Activated T-helper 1 cell treated with Interleukin-2 at 50 U/mL for 16 hours (primary cell): ENCODE measurements at places on chromosomes 5 and 9.
A peak's percentile ranks its signal among the peaks of the same experiment; 100 is the strongest.

- DNase-seq, result peak; percentile 56
Measured at GRCh38 chr5:132103332-132103951, 29.9 kb downstream of the CSF2 start.

DNA sequence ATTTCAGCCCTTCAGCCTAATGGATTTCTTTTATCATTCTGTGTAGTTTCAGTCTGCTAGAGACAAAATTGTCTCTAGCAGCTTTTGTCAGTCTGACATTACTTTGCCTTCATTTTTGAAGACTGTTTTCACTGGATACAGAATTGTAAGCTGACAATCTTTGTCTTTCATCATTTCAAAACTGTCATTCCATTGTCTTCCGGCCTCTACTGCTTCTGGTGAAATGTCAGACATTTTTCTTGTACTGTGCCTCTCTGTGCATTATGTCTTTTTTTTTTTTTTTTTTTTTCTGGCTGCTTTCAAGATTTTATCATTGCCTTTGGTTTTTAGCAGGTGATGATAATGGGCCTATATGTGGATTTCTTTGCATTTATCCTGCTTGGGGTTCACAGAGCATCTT, 51.3 kb upstream of the ZNF169 start:
- no peak for DNase-seq

DNA sequence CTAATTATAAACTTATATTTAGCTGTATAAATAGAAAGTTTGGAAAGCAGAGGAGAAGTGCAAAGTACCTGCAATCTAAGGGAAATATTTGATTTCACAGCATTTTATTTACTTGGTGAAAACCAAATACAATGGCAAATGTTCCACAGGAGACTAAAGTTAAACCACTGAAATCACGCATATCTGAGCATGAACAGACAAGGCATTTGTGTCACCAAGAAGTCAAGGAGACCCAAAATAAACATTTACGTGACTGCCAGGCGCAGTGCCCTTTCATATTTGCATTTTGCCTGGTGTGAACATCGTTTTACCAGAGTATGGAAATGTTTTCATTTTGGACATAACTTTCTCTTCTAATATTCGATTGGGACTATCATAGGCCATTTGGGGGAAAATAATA, 20.6 kb downstream of the UGCG start:
- no peak for DNase-seq

GRCh38 chr9:78213712-78214111, 22.2 kb upstream of the CEP78 start:
- no peak for DNase-seq

GRCh38 chr5:122368510-122369251, 56.6 kb downstream of the SNCAIP start:
- DNase-seq, result no peak

- DNase-seq, result no peak
Measured at GRCh38 chr5:38284384-38284783, 26.0 kb downstream of the EGFLAM start.

- DNase-seq, result no peak
Measured at GRCh38 chr9:127491516-127491915, 40.2 kb downstream of the LRSAM1 start.

DNA sequence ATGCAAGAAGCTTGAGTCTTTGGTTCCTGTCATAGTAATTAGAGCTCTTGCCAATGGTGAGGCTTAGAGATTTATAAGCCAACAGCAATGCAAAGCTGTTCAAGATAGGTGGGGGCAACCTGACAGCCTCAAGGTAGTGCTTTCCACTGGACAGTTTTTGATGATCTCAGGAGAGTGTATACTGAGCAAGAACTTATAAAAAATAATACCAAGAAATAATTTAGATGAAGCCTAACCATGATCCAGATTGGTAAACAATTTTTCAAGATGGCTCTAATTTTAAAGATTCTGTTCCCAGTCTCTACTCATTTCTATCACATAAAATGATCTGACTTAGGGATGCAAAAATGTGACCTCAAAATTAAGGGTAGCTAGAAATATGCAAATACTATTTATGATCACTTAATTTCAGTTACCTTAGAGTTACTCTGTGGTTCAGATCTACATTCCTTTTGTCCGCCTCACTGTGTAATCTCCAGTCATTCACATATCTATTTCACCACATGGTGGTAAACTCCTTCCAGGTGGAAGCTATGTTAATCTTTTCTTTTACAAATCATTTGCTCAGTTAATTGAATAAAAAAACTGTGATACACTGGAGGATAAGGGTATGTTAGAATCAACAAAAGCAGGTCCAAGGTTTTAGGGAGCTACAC, 1228.0 kb upstream of the C9orf72 start:
- DNase-seq, result no peak

- no peak for DNase-seq
Measured at GRCh38 chr5:106080535-106080934, 1590.2 kb downstream of the EFNA5 start.

GRCh38 chr5:52041842-52042241, 658.6 kb downstream of the ISL1 start:
- DNase-seq, result no peak

- DNase-seq, result no peak
Measured at GRCh38 chr9:128150594-128151308, 1.5 kb downstream of the LCN2 start.

GRCh38 chr5:135642934-135643333, 64.1 kb upstream of the CXCL14 start:
- DNase-seq, result no peak

DNA sequence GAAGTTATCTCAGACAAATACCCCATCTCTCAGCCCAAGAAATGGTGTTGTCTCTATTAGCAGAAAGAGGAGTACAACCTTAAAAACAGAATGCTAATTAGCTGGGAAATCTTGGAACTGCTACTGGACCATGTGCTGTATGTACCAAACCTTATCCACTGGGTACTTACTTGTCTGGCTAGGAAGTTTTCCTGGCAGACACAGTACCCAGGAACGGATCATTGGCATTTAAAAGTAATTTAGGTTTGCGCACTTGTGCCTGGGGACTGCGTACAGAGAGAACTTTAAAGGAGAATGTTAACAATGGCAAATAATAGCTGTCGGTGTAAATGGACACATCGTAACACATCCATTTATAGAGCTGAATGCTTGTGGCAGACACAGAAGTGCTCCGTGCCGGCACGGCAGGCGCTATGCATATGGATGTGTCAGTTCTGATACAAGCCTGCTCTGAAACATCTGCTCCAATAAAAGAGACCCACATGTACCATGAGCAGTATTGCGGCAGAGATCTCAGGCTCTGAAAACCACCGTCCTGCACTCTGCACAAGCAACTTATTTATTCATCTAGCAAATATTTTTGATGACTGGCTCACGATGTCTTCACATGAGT, 290.6 kb upstream of the PANK3 start:
- DNase-seq, result no peak

DNA sequence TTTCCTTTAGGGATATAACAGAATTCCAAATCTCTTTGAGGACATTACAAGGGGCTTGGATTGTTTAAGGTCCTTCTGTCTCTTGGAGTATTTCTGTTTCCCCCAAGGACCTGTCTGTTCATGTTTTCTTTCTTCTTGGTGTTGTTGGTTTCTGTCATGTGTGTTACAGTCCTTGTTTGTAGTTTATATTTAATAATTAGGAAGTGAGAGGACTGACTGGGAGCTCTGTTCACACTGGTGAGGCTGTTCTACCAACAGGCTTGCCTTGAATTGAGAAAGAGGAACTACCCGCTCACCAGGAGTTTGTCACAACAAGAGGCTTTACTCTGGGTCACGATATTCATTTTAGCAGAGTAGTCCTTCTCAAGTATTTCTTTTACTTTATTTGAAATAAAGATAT, 119.2 kb upstream of the SV2C start:
- no peak for DNase-seq

DNA sequence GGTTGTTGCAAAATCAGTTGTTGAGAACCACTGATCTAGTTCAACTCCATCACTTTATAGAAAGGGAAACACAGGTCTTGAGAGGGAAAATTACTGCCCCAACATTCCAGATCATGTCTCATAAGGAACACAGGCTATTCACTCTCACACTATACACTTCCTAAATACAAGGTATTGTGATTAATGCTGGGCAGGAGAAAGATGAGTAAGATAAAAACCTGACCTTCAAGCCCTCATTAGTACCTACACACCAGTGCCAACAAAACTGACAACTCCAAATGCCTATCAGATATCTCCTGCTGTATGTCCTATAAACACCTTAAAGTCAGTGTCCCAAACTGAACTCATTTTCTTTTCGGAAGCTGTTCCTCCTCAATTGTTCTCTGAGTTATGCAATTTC, 8.2 kb downstream of the GNE start:
- DNase-seq, result no peak

GRCh38 chr5:170178814-170179213, 54.0 kb upstream of the C5orf58 start:
- DNase-seq, result no peak

- DNase-seq, result no peak
Measured at GRCh38 chr5:160347448-160347847, 23.0 kb downstream of the C1QTNF2 start.

DNA sequence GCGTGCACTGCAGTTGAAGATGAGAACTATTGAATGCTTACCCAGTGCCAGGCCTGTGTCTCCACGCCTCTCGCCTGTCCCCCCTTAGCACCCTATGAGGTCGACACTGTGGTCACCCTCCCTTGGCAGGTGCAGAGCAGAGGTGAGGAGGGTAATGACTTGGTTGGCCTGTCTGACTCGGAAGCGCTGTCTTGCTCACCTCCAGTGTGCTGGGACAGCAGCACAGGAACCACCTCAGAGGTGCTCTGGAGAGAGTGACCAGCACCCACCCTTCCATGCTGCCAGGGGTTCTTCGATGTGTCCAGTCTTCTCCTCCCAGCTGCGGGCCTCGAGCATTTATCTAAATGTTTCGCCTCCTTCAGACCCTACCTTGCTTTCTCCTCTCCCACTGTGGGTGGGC, 178.3 kb upstream of the IRX2 start:
- DNase-seq, result no peak

GRCh38 chr5:16737209-16737608, 120.4 kb upstream of the RETREG1 start:
- no peak for DNase-seq

- DNase-seq, result no peak
Measured at GRCh38 chr5:170606941-170607340, 103.1 kb downstream of the KCNIP1 start.
